ENCODE measurements at places on chromosomes 1 and 21.

DNA sequence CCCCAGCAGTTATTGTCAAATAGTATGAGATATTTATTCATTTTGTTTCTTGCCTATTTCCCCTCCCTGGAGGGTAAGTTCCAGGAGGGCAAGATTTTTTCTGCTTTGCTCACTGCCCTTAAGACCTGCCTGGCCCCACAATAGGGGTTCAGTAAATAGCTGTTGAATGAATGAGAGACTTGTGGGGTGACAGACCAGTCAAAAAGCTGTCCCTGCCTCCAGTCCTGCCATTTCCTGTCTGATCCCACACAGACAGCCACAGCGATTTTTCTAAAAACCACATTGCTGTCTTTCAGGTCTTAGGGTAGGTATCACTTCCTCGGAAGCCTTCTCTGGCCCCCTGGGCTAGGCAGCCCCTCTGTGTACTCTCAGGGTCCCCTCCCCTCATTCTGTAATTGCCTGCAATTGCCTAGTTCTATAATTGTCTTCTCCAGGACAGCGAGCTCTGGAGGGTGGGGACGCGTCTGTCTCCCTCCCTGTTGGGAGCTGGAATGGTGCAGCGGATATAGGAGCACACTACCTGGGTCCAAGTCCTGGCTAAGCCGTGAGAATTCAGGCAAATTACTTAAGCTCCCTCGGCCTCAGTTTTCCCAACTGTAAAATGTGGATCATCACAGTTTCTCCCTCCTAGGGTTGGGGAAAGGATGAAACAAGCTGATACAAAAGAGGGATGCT is 1.8 kb upstream of the EXTL1 start:
- peak; percentile 14 for DNase-seq

- no peak for DNase-seq
Observed at GRCh38 chr1:56819387-56819899, at the start of gene FYB2. FYB2 (minus strand) TSS chr1:56819404; CDS start chr1:56819290, 114 bp downstream.

GRCh38 chr1:206900149-206900548 is 2.9 kb downstream of the IL24 start:
- DNase-seq = no peak

DNA sequence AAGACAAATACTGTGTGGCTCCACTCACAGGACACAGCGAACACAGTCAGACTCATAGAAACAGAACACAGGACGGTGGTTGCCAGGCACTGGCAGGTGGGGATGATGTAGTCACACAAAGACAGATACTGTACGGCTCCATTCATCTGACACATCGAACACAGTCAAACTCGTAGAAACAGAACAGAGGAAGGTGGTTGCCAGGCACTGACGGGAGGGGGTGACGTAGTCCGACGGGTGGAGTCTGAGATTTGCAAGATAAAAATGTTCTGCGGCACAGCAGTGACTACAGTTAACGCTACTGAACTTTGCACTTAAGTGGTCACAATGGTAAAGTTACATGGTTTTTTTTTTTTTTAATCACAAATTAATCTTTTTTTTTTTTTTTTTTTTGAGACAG is 18.7 kb downstream of the C21orf58 start:
- no peak for DNase-seq

DNA sequence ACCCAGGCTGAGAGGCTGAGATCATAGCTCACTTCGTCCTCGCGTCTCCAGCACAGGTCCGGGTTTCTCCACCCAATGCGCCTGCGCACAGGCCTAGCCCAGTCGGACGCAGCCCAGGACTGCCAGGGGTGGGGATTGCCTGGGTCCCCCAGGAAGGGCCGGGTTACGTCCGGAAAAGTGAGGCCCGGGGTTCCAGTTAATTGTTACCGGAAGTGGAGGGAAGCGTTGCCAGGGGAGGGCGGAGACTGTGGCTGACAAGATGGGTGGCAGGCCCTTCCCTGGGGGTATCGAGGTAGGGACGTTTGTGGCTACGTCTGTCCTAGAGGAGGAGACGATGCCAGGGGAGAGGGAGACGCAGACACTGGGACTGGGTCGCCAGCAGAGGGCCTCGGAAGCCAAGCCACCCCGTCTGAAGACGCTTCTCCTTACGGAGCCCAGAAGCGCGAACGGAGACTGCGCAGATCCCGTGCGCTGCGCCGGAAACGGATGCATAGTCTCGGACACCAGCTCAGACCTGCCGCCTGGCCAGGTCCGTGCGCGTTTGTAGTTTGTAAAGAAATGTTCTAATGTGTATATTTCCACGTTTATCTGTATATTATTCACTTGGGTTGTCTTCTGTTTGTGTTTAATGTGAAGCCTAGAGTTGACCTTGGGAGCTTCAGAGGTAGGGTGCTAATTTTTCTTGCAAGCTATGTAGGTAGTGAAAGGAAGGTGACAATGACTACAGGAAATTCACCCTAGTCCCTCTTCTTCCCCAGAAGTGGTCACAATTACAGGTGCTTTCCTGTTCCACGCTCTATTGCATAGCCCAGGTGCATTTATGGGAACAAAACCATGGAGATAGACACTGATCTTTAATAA is 7.3 kb downstream of the RSRP1 start:
- DNase-seq = peak; percentile 90

- DNase-seq = no peak
Observed at GRCh38 chr1:211280910-211281309, 21.7 kb downstream of the RCOR3 start.

- DNase-seq = peak; percentile 78
Observed at GRCh38 chr1:199948587-199949280, 78.8 kb upstream of the NR5A2 start.

- no peak for DNase-seq
Observed at GRCh38 chr1:232378266-232379062, 251.5 kb downstream of the SIPA1L2 start.

DNA sequence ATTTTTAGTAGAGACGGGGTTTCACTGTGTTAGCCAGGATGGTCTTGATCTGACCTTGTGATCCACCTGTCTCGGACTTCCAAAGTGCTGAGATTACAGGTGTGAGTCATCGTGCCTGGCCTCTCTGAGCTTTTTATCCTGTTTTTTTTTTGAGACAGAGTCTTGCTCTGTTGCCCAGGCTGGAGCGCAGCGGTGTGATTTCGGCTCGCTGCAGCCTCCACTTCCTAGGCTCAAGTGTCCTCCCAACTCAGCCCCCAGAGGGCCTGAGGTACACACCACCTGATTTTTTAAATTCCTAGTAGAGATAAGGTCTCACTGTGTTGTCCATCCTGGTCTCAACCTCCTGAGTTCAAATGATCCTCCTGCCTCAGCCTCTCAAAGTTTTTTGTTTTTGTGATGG is 20.4 kb downstream of the SESN2 start:
- no peak for DNase-seq

DNA sequence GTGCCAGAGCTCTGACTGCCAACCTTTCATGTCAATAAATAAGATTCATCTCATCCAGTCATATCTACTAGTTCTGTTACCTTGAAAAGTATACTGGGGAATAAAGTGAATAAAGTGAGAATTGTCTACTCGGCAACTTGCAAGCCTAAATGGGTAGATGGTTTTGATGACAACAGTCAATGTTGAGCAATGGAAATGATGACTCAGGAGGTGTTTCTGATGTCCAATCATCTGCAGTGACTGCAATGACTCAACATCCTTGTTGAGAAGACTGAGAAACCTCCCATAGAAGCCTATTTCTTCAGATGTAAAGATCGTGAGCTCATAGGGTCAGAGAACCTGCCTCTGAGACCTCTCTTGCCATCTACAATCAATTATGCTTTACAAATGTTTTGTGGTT is 276.4 kb downstream of the SPATA17 start:
- DNase-seq = peak; percentile 23

DNA sequence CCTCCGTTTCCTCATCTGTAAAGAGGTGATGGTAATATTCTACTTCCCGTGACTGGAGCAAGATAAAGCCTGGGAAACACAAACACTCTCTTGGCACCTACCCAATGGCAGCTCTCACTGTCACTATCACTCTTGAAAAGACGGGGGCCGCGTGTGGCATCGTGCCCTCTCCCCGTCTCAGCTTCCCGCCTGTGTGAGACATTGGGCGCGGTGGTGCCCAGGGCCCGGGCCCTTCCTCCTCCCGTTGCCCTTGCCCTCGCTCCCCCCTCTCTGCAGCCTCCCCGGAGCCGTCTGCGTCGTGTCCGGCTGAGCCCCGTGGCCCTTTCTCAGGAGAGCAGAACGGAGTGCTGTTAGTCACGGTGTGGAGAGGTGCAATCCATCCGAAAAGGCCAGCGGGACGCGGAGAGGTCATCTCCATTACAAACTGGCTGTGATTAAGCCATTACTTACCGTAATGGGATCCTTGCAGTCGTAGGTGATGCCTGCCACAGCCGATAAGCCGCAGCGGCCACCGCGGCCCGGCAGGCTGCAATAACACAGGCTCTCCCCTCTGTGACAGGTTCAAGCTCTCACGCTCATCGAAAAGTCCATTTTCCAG is 156.4 kb upstream of the ZC3H12A start:
- DNase-seq = no peak

DNA sequence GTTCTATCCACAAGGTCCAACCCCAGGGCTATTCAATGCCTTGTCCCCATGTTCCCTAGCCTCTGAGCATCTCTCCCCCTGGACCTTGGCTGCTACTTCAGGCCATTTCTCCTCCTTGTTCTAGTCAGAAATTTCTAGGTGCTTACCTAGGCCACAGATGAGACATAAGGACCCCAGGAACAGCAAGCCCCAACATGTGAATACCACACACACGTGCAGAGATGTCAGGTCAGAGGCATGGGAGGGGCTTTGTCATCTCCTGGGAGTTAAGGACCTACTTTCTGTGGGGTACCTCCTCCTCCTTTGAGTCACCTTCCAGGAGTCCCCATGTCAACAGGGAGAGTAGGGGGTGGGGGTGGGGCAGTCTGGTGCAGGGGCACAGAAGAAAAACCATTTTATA is 7.1 kb upstream of the RGS16 start:
- DNase-seq = no peak

DNA sequence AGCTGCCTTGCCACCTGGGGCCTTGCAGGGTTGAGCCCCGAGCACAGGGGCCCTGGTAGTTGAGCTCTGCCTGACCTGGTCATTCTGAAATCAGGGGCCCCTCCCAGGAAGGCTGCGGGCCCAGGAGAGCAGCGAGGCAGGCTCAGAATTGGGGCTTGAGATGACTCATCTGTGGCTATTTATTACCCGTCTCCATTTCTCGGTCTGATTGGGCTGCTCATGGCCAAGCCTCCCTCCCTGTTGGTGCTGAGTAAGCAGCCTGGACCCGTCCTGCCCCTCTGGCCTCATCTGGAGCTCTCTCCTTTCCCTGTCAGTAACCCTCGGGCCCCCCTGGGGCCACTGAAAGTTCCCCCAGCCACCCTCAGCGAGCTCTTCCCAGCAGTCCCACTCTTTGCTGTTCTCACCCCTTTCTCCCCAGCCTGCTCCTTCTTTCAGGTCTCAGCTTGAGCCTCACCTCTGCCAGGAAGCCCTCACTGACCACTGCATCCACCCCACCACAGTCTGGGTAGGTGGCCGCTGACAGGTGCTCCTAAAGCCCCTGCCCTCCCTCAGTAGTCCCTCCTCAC is 11.0 kb upstream of the TNFRSF8 start:
- DNase-seq = peak; percentile 88

GRCh38 chr1:32813941-32814739 is 3.0 kb downstream of the YARS1 start:
- DNase-seq = no peak

DNA sequence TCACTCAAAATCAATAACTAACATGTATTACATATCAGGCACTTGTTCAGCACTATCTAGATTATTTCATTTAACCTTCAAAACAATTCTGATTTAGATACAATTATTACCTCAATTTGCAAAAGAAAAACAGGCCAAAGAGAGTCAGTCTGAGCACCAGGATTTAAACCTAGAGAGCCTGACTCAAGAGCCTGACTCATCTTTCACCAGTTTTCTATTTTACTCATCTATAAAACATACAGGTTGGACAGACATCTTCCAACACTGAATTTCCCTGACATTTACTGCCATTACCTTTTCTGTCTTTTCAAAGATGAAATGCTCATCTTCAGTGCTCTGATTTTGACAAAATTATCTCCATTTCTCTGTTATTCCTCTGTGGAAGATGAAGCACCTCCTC is 116.5 kb downstream of the MRPL39 start:
- no peak for DNase-seq

GRCh38 chr1:83942914-83943313 is 56.0 kb downstream of the TTLL7 start:
- DNase-seq = no peak

DNA sequence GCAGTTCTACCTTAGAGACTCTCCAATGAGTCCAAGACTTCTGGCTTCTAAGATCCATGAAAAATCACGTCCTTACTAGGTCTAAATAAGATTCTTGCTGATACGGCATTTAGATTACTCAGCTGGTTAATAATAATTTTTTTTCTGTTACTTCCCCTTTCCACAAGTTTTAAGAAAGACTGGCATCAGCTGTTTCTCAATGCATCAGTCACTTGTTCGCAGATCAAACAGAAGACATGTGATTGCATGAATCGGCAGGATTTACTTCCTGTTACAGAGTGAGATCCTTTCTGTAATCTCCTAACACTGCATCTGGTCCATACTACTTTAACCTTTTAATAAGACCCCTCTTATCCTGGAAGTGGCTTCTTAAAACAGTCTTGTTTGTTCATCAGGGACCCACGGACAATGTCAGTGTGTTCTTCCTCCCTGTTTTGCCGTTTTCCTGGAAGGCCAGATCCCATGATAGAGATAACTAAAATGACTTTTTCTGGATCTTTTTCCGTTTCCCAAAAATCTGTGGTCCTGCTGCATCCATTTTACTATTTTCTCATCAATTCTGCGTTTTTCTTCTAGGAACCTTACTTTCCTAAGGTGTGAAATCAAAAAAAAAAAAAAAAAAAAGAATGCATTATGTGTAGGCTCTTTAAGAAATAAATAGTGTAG is 6.1 kb downstream of the NPL start:
- no peak for DNase-seq

DNA sequence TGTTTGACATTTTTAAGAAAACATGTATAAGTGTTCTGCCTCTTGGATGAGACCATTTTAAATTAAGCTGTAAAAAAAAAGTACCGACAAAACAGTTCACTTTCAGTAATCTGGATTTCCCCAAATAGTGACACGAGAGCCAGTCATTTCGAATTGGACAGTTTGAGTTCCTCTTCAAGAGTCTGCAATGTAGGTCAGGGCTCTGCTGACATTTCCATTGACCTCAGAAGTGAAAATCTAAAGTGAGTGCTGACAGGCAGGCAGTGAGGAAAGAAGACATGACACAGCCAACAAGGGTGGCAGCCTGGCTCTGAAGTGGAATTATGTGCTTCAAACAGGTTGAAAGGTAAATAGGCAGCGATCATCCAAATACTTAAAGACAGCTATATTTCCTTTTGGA is at the start of gene IL23R:
IL23R (plus strand) TSS at position 259 of the 400 bp plus-strand sequence. CDS start 1,667 bp downstream, outside the sequence.
- no peak for DNase-seq
